ENCODE measurements at places on chromosomes 13 and 19. TPM values are rescaled to one million over a fixed set of nuclear protein-coding genes. Genes with fewer than 3 reads are reported as not detected.

The DLL3 gene
- not detected for total RNA-seq

DNA sequence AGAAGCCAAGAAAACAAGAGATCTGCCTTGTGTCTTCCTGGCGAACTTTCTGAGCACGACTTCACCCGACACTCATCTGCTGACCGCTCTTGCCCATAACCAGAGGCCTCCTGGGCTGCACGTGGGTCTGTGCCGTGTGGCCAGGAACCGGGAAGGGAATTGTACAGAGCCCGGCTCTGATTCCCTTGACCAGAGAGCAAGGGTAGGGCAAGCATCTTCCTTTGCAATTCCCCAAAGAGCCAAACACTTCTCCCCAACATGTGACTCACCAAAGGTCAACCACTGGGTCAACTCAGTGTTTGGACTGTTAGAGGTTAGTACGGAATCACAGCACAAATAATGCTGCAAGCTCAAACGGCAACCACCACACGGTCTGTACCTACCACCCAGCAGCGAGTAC, 48.9 kb downstream of the KLF2 start:
- H3K27me3 ChIP-seq, result no peaks in the 10 kb centered on the region
- no peak overlapping the region for H3K4me3 ChIP-seq
- peaks cover 10% of the 10 kb centered on the region for H3K36me3 ChIP-seq
- peaks cover 100% of the 10 kb centered on the region for H3K4me1 ChIP-seq
- DNase-seq, result no peak

The CFAP97D2 gene
- total RNA-seq, result 0.47 TPM

GRCh38 chr19:10226376-10227025, 4.6 kb downstream of the S1PR2 start:
- peaks cover 11% of the 10 kb centered on the region for H3K36me3 ChIP-seq
- no peaks in the 10 kb centered on the region for H3K27me3 ChIP-seq
- no peak for DNase-seq

DNA sequence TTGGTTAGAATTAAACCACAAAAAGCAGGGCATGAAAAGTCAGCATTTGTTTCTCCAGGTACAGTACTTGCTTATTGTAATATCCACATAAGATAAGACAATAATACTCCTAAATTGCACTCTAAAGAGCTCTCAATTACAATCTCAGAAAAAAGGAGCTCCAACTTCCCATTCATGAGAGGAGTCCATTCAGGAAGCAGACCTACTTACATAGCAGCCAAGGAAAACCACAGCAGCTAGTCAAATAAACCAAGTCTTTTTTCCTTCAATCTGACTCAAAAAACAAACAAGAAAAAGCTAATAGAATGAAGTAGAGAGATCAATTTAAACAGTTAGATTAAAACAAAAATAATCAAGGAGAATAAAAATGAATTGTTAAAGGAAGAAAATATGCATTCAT, 885.2 kb upstream of the SLITRK6 start:
- DNase-seq, result no peak
- no peak overlapping the region for H3K4me3 ChIP-seq
- H3K36me3 ChIP-seq, result no peaks in the 10 kb centered on the region
- H3K27me3 ChIP-seq, result no peaks in the 10 kb centered on the region

The TMPRSS9 gene
- not detected for total RNA-seq

GRCh38 chr19:57841122-57841763, 8.4 kb upstream of the ZNF587 start:
- no peak overlapping the region for H3K4me3 ChIP-seq
- H3K36me3 ChIP-seq, result peaks cover 25% of the 10 kb centered on the region
- no peaks in the 10 kb centered on the region for H3K27me3 ChIP-seq
- no peaks in the 10 kb centered on the region for H3K4me1 ChIP-seq
- H3K27ac ChIP-seq, result no peak overlapping the region
- no peak for DNase-seq

The CEACAM20 gene
- total RNA-seq, result not detected

DNA sequence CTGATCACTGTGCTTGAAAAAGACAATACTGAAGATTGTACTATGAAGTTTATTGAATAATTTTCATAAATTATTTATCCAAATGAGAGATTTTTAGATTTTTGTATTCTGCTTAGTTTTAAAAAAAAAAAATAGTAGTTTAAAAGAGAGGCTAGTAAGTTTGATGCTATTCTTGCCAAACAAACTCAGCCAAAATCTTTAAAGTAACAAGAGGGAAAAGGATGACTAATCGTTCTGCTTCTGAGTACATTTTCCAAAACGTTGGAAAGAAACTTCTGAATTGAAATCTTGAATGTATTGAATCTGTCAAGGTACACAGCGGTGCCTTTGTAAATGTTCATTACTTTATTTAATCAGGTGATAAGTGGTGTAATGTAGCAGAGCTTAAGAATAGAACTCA, 34.4 kb downstream of the NUP58 start:
- no peaks in the 10 kb centered on the region for H3K27me3 ChIP-seq
- DNase-seq, result no peak
- H3K4me3 ChIP-seq, result no peak overlapping the region
- no peak overlapping the region for H3K27ac ChIP-seq
- no peaks in the 10 kb centered on the region for H3K4me1 ChIP-seq

DNA sequence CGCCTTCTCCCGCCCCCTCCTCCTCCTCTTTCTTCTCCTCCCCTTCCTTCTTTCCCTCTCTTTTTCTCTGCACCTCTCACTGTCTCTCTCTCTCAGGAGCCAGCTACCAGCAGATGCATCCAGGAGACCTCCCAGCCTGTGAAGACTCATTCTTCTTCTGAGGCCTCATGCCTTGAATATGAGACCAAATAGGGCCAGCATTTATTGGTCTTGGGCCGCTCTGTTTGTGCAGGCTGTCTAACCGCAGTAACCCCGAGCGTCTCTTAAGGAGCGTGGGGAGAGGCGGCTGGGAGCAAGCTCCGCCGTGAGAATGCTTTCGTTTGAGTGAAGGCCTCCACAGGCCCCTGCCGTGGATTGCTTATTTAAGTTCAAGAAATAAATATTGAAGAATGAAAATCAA, 167.0 kb downstream of the NUFIP1 start:
- peaks cover 3% of the 10 kb centered on the region for H3K27me3 ChIP-seq
- H3K36me3 ChIP-seq, result no peaks in the 10 kb centered on the region
- no peak overlapping the region for H3K27ac ChIP-seq
- H3K4me1 ChIP-seq, result no peaks in the 10 kb centered on the region
- H3K4me3 ChIP-seq, result no peak overlapping the region

DNA sequence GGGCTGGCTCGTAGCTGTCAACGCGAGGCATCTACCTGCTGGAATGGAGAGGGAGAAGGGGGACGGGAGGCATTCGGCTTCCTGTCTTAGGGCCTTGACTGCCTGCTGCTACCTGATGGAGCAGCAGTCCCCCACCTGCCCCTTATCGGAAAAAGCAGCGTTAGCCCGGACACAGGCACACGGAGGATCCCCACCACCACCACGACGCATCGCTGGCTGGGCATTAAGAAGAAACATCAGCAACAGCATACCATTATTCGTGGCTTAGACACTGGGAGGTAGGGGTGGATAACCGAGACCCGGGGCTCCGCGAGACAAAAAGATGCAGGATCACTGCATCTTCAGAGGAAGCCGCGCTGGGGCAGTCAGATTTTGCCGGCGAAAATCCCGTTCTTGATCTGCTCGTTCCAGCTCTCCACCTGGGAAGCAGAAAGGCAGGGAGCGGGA, 1.1 kb downstream of the COX6B2 start:
- no peaks in the 10 kb centered on the region for H3K36me3 ChIP-seq
- H3K4me1 ChIP-seq, result peaks cover 29% of the 10 kb centered on the region
- no peak for DNase-seq
- H3K4me3 ChIP-seq, result peak overlapping the region; percentile 54

DNA sequence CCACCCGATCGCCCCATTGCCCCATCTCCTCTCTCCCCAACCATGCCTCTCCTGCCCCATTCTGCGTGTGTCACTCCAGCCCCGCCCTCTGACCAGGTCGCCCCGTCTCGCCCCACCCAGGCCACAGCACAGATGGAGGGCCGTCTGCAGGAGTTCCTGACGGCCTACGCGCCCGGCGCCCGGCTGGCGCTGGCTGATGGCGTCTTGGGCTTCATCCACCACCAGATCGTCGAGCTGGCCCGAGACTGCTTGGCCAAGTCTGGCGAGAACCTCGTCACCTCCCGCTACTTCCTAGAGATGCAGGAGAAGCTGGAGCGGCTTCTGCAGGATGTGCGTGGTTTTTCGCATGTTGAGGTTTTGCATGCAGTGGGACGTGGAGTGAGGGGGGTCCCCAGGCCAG, 26.2 kb downstream of the MAST3 start:
- H3K4me3 ChIP-seq, result no peak overlapping the region
- no peaks in the 10 kb centered on the region for H3K27me3 ChIP-seq
- DNase-seq, result no peak
- H3K36me3 ChIP-seq, result peaks cover 63% of the 10 kb centered on the region

DNA sequence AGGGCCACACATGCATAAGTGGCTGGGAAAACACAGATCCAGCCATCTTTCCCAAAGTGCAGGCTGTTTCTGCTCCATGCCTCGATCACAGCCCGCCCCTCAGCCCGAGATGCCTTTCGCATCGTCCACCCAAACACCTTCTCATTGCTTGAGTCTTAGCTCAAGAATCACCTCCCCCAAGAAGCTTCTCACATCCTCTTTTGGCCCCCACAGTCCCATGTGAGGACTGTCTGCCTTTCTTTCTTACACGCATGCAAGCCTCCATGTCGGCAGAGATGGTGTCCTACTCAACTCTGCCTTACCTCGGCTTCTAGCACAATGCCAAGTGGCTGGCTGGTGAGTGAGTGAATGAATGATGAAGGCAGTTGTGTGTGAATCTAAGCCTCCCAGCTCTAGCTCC, 18.1 kb upstream of the GSX1 start:
- H3K4me3 ChIP-seq, result no peak overlapping the region
- H3K27me3 ChIP-seq, result peaks cover 36% of the 10 kb centered on the region
- no peak overlapping the region for H3K27ac ChIP-seq
- DNase-seq, result no peak
- H3K36me3 ChIP-seq, result no peaks in the 10 kb centered on the region
- H3K4me1 ChIP-seq, result no peaks in the 10 kb centered on the region

GRCh38 chr13:39023761-39024160, 14.1 kb downstream of the PROSER1 start:
- H3K36me3 ChIP-seq, result peaks cover 76% of the 10 kb centered on the region
- H3K4me3 ChIP-seq, result no peak overlapping the region
- no peaks in the 10 kb centered on the region for H3K27me3 ChIP-seq
- no peak for DNase-seq
- H3K27ac ChIP-seq, result no peak overlapping the region

DNA sequence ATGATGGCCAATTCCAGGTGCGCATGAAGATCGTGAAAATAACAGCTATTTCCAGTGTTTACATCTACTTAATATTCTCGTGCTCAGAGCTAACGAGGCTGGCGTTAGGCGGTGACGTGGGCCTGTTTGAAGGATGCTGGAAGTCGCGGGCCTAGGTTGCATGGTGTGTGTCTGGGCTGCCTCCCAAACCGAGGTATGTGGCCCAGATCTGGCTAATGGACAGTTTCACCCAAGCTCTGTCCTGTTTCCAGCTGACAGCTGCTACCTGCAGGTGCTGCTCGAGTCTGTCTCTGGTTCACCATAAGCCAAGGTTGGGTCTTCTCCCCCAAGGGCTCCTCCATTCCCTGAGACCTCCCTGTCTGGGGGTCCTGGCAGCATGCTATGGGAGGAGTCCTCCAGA, 40.5 kb upstream of the KCTD15 start:
- H3K27me3 ChIP-seq, result peaks cover 4% of the 10 kb centered on the region
- no peak overlapping the region for H3K4me3 ChIP-seq
- H3K36me3 ChIP-seq, result no peaks in the 10 kb centered on the region
- no peak overlapping the region for H3K27ac ChIP-seq
- DNase-seq, result no peak
- no peaks in the 10 kb centered on the region for H3K4me1 ChIP-seq

GRCh38 chr13:31208559-31209122, 8.9 kb downstream of the B3GLCT start:
- H3K4me3 ChIP-seq, result no peak overlapping the region
- peaks cover 17% of the 10 kb centered on the region for H3K4me1 ChIP-seq
- no peak overlapping the region for H3K27ac ChIP-seq
- DNase-seq, result no peak
- H3K36me3 ChIP-seq, result no peaks in the 10 kb centered on the region

- no peaks in the 10 kb centered on the region for H3K36me3 ChIP-seq
- no peak overlapping the region for H3K4me3 ChIP-seq
- H3K27ac ChIP-seq, result no peak overlapping the region
- no peaks in the 10 kb centered on the region for H3K4me1 ChIP-seq
Observed at GRCh38 chr13:107421028-107421427, 794.3 kb downstream of the LIG4 start.

GRCh38 chr19:55622242-55622969, 2.0 kb downstream of the ZNF784 start:
- peaks cover 53% of the 10 kb centered on the region for H3K4me1 ChIP-seq
- H3K36me3 ChIP-seq, result peaks cover 13% of the 10 kb centered on the region
- no peak overlapping the region for H3K27ac ChIP-seq

GRCh38 chr19:10603084-10603872, 16.2 kb upstream of the AP1M2 start:
- H3K27me3 ChIP-seq, result no peaks in the 10 kb centered on the region
- peak; percentile 94 for DNase-seq
- H3K27ac ChIP-seq, result peak overlapping the region; percentile 99
- no peaks in the 10 kb centered on the region for H3K36me3 ChIP-seq
- peaks cover 44% of the 10 kb centered on the region for H3K4me1 ChIP-seq

- no peak for DNase-seq
- H3K27ac ChIP-seq, result no peak overlapping the region
- no peaks in the 10 kb centered on the region for H3K27me3 ChIP-seq
- peaks cover 2% of the 10 kb centered on the region for H3K4me1 ChIP-seq
- H3K4me3 ChIP-seq, result no peak overlapping the region
Observed at GRCh38 chr13:19657872-19658591, 24.6 kb downstream of the MPHOSPH8 start.

GRCh38 chr13:36148446-36148845, 17.3 kb upstream of the DCLK1 start:
- no peak overlapping the region for H3K27ac ChIP-seq
- DNase-seq, result no peak
- H3K27me3 ChIP-seq, result no peaks in the 10 kb centered on the region
- no peaks in the 10 kb centered on the region for H3K36me3 ChIP-seq
- H3K4me3 ChIP-seq, result no peak overlapping the region

DNA sequence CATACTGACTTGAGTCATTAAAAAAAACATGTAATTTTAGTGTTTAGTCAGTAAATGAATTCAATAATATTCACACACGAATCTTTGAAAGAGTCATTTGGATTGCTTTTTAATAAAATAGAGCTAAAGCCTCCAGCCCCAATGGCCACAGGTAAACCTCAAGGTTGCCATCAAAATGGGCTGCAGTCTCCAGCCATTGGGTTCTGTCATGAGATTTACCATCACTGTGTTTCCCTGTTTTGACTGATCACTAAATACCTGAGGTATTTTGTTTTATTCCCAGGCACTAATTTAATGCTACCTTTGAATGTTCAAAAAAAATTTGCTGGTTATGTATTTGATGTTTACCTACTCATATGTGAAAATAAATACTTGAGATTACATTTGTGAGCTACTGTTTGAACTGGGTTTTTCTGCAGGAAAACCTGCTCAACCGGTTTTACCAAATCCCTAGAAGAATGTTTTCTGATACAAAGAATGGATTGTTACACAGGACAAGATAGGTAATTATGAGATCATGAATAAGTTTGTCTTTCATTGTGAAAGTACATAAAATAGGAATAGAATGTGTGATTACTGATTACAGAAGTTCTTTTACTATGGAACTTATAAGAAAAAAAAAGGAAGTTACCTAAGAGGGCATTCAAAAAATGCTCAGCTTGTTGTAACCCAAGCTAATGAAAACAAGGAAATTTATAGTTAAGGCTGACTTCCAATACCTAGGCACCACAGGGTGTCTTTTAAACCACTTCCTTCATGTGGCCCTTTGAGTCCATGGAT, 391.3 kb downstream of the EFNB2 start:
- H3K4me3 ChIP-seq, result no peak overlapping the region
- no peaks in the 10 kb centered on the region for H3K4me1 ChIP-seq

The MAB21L1 gene
- not detected for total RNA-seq

Measured in CD4-positive, alpha-beta T cell (primary cell).